ENCODE measurements at places on chromosomes 5 and 9. TPM values are rescaled to one million over a fixed set of nuclear protein-coding genes. Genes with fewer than 3 reads are reported as not detected.

DNA sequence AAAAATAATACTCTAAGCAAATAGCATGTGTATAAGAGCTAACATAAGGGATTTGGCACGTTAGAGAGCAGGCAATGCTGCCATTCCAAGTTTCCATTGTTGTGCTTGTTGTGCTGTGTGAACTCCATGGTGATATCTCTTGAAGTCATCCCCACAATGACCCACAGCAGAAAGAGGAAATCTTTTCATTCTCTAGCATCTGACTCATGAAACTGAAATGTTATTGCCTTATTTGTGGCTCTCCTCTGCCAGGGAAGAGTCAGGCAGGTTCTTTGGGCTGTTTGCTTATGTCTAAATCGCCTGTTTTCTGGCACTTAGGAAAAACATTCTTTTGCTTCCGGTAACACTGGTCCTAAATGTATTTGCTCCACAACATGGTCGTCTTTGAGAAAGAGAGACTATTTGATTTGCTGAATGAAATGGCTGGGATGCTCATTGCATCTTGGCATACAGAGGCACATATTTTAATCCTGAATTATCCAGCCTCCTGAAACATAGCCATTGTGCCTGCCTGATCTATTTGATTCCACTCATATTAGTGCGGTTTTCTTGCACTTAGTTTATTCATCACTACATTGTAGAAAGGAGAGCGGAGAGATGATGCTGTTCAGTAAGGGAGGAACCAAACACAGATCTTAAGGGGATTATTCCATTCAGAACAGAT is 188.8 kb downstream of the CSNK1G3 start:
- peaks cover 29% of the 10 kb centered on the region for H3K4me1 ChIP-seq
- no peaks in the 10 kb centered on the region for H3K36me3 ChIP-seq
- H3K27ac ChIP-seq: peak overlapping the region; percentile 53
- no peak overlapping the region for H3K4me3 ChIP-seq
- H3K27me3 ChIP-seq: no peaks in the 10 kb centered on the region

- DNase-seq: no peak
- H3K36me3 ChIP-seq: no peaks in the 10 kb centered on the region
- H3K4me1 ChIP-seq: no peaks in the 10 kb centered on the region
- no peak within 1 kb of the TSS for H3K27ac ChIP-seq
Measured at GRCh38 chr5:141359790-141360426, at the start of gene PCDHGB2. PCDHGB2 (plus strand) TSS chr5:141359994; CDS start chr5:141360136, 142 bp downstream.

DNA sequence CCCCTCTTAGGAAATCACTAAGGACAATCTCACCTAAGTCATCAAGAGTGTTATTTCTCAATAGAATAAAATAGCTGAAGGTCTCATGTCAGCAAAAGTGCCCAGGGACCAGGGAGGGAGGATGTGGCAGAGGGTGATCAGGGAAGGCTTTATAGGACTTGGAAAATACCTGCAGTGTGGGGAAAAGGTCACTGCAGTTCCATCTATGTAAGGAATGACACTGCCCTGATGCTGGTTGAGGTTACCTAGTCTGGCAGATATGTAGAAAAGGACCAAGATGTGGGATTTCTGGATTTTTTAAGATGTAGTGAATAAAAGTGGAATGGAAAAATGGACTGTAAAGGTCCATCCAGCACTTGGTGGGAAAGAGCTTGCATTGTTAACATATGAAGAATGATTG is 18.3 kb downstream of the PRDM9 start:
- H3K36me3 ChIP-seq: no peaks in the 10 kb centered on the region
- no peak overlapping the region for H3K27ac ChIP-seq
- no peak for DNase-seq

GRCh38 chr9:105969636-105970035 is 275.3 kb downstream of the TMEM38B start:
- H3K27me3 ChIP-seq: no peaks in the 10 kb centered on the region
- no peaks in the 10 kb centered on the region for H3K36me3 ChIP-seq
- H3K27ac ChIP-seq: no peak overlapping the region
- peaks cover 14% of the 10 kb centered on the region for H3K4me1 ChIP-seq
- no peak overlapping the region for H3K4me3 ChIP-seq

- no peak for DNase-seq
- no peaks in the 10 kb centered on the region for H3K27me3 ChIP-seq
- no peak overlapping the region for H3K4me3 ChIP-seq
- no peak overlapping the region for H3K27ac ChIP-seq
- H3K36me3 ChIP-seq: no peaks in the 10 kb centered on the region
- no peaks in the 10 kb centered on the region for H3K4me1 ChIP-seq
Measured at GRCh38 chr5:153559926-153560325, 69.5 kb downstream of the GRIA1 start.

- H3K36me3 ChIP-seq: no peaks in the 10 kb centered on the region
- H3K27ac ChIP-seq: peak overlapping the region; percentile 46
- no peak for DNase-seq
- H3K27me3 ChIP-seq: no peaks in the 10 kb centered on the region
- peaks cover 42% of the 10 kb centered on the region for H3K4me1 ChIP-seq
- no peak overlapping the region for H3K4me3 ChIP-seq
Measured at GRCh38 chr5:125411744-125412560, 665.5 kb upstream of the ZNF608 start.

DNA sequence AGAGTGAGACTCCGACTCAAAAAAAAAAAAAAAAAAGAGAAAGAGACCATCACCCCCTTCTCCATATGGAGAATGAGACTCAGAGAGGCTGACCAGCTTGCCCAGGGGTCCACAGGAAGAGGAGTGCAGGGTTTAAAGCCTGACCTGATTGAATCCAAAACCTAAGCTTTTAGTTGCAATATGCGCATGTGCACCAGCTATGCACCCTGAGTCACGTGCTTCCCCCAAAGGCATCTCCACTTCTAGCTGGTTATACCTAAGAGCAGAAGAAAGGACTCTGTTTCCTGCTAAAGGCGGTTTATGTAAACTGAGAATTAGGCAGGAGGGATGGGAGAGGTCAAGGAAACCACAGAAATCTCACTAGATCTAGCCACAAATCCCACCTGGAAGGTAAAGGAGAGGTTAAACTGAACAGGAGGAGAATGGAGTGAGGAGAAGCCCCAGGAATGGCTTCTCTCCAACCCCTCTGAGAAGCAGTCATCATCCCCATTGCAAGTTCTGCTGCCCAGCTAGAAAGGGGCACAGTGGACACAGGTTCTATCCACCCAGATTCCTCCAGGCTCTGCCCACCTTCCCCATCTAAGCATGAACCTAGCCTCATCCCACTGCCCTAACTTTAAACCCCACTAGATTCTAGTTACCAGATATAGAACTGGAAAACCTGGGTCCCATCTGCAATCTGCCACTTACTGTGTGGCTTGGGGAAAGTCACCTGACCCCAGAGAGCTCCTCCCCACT is 171.3 kb downstream of the ACTL7B start:
- DNase-seq: no peak
- no peaks in the 10 kb centered on the region for H3K36me3 ChIP-seq
- no peak overlapping the region for H3K4me3 ChIP-seq

GRCh38 chr5:133756036-133756435 is 143.7 kb upstream of the FSTL4 start:
- no peak overlapping the region for H3K4me3 ChIP-seq
- H3K27me3 ChIP-seq: peaks cover 6% of the 10 kb centered on the region
- no peaks in the 10 kb centered on the region for H3K36me3 ChIP-seq
- H3K27ac ChIP-seq: no peak overlapping the region

- DNase-seq: no peak
- H3K27me3 ChIP-seq: no peaks in the 10 kb centered on the region
- H3K4me1 ChIP-seq: no peaks in the 10 kb centered on the region
- H3K27ac ChIP-seq: no peak overlapping the region
- H3K4me3 ChIP-seq: no peak overlapping the region
Measured at GRCh38 chr9:111839987-111840386, 45.2 kb upstream of the SHOC1 start.

- no peaks in the 10 kb centered on the region for H3K36me3 ChIP-seq
- no peaks in the 10 kb centered on the region for H3K27me3 ChIP-seq
- H3K27ac ChIP-seq: no peak overlapping the region
- H3K4me1 ChIP-seq: no peaks in the 10 kb centered on the region
- DNase-seq: no peak
Measured at GRCh38 chr5:20618340-20618739, 630.3 kb upstream of the CDH18 start.

DNA sequence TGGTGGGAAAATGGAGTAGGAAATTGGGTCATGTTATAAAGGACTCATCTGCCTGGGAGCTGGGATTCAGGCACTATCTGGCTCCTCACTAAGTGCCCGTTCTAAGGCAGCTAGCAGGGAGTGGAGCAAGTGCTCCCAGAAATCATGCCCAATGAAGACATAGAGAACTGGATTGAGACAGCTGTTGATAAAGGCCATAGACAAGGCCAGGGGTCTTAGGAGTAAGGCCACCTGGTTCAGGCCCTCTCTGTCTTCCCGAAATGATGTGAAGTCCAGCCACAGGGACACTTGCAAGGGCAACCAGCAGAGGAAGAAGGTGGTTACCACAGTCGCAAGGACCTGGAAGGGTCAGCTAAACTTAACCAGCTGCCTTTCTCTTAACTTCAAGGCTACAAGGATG is 20.1 kb upstream of the SPINK1 start:
- H3K4me1 ChIP-seq: no peaks in the 10 kb centered on the region
- DNase-seq: no peak
- H3K4me3 ChIP-seq: no peak overlapping the region
- H3K36me3 ChIP-seq: no peaks in the 10 kb centered on the region
- H3K27me3 ChIP-seq: no peaks in the 10 kb centered on the region

DNA sequence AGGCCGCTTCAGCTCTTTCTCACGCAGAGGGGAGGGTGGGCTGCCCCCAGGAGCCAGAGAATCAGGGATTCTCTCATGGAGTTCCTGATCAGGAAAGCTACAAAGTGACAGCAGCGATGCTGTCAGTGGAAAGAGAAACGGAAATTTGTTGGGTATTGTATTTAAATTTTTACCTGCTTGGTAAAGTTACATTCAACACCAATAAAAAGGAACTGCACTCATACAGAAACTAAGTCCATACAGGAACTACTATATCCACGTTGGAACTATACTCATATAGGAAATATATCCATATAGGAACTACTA is 325.5 kb upstream of the IRX4 start:
- no peaks in the 10 kb centered on the region for H3K4me1 ChIP-seq
- DNase-seq: no peak
- H3K27ac ChIP-seq: no peak overlapping the region

DNA sequence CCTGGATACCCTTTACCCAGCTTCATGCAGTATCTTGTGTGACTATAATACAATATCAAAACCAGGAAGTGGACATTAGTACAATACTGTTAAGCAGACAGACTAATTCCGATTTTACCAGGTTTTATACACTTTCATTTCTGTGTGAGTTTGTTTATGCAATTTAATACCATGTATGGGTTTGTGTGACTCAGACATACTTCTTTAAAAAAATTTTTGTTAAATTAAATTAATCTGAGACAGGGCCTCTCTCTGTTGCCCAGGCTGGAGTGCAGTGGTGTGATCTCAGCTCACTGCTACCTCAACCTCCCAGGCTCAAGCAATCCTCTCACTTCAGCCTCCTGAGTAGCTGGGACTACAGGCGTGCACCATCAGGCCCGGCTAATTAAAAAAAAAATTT is 156.8 kb downstream of the GAPVD1 start:
- H3K27me3 ChIP-seq: no peaks in the 10 kb centered on the region
- no peak overlapping the region for H3K4me3 ChIP-seq
- no peak overlapping the region for H3K27ac ChIP-seq

The RASEF gene
- total RNA-seq: 0.20 TPM

GRCh38 chr5:179601871-179602625 is 21.4 kb downstream of the HNRNPH1 start:
- H3K27ac ChIP-seq: no peak overlapping the region
- peaks cover 99% of the 10 kb centered on the region for H3K36me3 ChIP-seq
- H3K27me3 ChIP-seq: no peaks in the 10 kb centered on the region
- DNase-seq: no peak
- H3K4me3 ChIP-seq: no peak overlapping the region

DNA sequence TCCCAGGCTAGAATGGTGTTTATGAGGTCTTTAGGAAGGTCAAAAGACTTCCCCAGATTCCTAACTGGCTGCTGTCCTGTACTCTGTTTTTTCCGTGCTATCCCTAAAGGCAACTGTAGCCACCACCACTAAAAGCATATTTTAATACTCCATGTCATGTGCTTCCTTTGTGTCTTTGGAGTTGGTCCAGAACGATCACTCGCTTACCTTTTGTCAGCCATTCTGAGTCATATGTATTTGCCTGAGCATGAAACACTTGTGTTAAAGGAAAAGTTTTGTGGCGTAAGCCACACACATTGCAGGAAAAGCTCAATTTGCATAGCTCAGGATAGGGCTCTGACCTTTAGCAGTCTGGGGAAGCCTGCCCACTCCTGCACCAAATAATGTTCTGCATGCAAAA is 299.6 kb downstream of the NTRK2 start:
- no peak overlapping the region for H3K27ac ChIP-seq
- no peaks in the 10 kb centered on the region for H3K4me1 ChIP-seq
- peaks cover 20% of the 10 kb centered on the region for H3K27me3 ChIP-seq
- H3K36me3 ChIP-seq: no peaks in the 10 kb centered on the region
- H3K4me3 ChIP-seq: no peak overlapping the region
- no peak for DNase-seq

GRCh38 chr9:73133921-73134407 is 17.7 kb upstream of the ANXA1 start:
- H3K4me1 ChIP-seq: peaks cover 14% of the 10 kb centered on the region
- H3K4me3 ChIP-seq: no peak overlapping the region
- no peaks in the 10 kb centered on the region for H3K36me3 ChIP-seq

- H3K4me3 ChIP-seq: no peak overlapping the region
- DNase-seq: no peak
- H3K36me3 ChIP-seq: no peaks in the 10 kb centered on the region
- H3K27ac ChIP-seq: no peak overlapping the region
- no peaks in the 10 kb centered on the region for H3K27me3 ChIP-seq
Measured at GRCh38 chr9:19511694-19512093, 102.9 kb downstream of the ACER2 start.

GRCh38 chr5:36535859-36536615 is 70.4 kb upstream of the SLC1A3 start:
- H3K27me3 ChIP-seq: no peaks in the 10 kb centered on the region
- no peaks in the 10 kb centered on the region for H3K36me3 ChIP-seq

The ROR2 gene
- total RNA-seq: 0.18 TPM

DNA sequence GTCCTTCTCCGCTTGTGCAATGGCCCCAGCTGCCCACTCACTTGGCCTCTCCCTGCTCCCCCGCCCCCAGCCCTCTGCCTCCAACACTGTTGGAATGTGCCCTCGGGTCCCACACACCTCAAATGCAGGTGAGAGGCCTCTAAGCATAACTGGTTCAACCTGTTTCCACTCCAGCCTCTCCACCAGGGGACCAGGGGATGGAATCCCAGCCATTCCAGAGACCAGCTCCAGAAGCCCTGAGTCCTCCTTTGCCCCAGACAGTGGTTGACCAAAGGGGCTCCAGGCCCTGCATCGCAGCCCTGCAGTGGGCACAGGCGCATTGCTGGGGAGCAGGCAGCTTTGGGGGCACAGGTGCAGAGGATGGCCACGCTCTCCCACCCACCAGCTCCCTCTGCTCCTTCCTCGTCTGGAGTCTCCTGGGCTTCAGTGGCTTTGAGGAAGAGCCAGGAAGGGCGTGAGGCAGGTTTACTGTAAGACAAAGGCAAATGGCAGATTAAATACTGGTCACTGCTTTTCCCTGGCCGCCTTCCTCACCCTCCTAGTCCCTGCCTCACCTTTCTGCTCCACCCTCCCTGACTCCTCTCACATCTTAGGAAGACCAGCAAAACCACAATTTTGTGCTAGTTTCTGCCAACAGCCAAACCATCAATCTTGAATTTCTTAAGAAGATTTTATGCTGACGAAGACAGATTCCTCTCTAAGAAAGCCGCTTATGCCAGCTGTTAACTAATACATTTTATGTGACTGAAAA is 29.1 kb upstream of the IRX2 start:
- H3K27ac ChIP-seq: no peak overlapping the region
- no peak for DNase-seq

All from heart left ventricle (tissue), 16 donors.